Forelimb muscle (tissue), 1 donor: ENCODE measurements at places on chromosomes 4 and X.

DNA sequence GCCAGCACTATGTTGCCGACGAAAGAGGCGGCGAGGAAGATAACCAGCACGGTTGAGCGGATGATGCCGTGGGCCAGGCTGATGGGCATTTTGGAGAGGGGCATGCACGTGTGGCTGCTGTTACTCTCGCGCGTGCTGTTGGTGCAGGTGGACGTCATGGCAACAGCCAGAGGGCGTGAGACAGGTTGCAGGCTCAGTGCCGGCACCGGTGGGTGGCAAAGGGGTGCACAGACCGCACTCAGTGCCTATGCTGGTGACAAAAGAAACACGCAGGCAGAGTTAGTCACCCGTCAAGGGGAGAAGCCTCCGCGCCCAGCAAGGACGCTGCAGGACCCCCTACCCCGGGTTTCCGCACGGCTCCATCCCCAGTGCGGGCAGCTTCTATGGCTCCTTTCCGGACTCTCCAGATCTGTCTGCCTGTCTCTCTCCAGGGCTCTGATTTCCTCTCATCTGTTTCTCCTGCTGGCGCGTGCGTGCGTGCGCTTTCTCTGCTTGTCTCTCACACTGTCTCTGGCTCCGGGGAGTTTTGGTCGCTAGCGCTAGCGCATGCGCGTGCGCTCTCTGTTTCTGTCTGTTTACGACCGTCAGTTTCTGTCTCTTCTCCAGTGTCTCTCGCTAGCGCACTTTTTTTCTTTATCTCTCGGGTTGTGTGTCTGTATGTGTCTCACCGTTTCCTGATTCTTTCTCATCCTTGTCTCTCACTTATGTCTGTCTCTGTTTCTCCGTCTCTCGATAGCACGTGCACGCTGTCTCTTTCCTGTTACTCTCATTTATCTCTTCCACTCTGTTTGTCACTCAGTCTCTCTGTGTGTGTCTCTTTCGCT is 2.1 kb downstream of the GPR101 start:
- DNase-seq: no peak

GRCh38 chr4:87228262-87228860 is 7.9 kb upstream of the KLHL8 start:
- DNase-seq: no peak

DNA sequence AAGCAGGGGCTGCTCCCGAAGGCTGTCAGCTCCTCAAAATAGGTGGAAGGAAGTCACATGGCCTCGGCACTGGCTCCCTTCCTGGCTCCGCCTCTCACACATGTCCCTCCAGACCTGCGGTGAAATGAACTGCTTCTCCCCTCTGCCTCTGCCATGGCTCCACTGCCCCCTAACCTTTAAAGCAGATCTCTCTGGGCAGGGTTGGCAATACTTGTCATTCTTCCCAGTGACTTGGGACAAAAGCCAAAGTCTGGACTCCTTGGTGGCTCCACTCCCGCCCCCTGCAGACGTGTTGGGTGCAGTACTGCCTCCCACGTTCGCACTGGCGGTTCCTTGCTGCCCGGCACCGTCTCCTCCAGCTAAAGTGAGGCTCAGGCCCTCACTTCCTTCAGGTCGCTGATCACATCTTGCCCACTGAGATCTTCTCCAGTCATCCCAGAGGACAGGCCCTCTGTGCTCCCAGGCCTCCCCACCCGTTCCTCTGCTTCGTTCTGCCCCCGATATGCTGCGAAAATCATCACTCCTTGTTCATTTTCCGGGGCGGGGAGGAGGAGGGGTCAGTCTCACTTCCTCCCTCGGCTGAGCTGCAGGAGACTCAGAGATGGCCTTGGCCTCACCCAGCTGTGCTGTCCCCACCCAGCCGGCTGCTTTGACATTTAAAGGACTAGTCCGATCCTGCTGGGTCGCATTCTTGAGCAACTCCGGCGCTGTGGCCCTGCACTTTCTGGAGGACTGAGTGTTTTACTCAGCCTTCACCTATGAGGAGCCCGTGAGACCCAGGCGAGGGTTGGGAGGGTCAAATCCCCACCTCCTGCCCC is 97.4 kb downstream of the PHKA2 start:
- DNase-seq: peak; percentile 29

DNA sequence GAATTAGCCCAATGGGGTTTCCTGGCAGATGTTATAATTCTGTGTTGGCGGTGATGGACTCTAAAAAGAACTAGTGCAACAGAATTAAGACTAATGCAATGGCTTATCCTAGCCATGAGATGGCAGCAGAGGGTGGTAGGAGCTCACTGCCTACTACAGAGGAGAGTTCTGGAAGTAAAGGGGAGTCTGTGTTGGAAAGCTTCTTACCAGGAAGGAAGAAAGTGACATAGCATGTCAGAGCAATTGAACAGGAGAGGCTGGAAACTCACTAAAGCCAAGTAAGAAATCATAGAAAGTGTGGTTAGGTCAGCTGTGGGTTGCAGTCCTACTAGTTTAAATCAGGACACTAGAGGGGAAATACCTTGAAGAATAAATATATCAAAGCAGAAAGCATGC is 6.3 kb upstream of the TRPC5OS start:
- peak; percentile 47 for DNase-seq

DNA sequence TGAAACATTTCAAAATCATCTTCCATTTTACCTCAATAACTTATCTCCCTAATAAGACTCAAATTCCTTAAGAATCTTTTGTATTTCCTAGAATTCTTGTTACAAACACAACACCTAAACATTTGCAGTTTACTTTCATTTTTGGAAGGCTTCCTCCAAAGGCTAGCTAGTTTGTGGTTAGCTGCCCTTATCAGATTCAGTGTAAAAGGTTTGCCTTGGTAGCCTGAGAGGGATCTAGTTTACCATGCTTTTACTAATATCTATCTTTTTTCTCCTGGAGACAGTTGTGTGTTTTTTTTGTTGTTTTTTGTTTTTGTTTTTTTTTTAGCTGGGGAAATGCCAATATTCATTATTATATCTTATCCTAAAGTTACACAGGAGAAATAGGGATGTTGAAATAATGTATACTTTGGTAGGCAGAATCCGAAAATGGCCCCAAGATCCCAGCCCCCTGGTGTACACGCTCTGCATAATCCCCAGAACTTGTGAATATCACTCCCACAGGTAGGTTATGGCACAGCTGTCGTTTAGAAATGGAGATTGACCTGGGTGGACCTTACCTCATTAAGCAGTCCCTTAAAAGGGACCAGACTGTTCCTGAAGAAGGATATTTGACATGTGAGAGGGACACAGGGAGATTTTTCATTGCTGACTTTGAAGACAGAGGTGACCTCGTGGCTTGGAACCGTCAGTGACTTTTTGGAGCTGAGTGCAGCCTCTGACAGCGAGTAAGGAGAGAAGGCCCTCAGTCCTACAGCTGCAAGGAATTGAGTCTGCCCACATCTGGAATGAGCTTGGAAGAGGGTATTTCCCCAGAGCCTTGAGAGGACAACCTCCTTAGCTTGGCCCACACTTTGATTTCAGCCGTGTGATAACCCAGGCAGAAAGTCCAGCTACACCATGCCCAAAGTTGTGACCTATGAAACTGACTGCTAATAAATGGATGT is 33.4 kb downstream of the SEPTIN11 start:
- DNase-seq: no peak

- no peak for DNase-seq
Observed at GRCh38 chrX:31551913-31552312, 480.1 kb upstream of the FTHL17 start.

DNA sequence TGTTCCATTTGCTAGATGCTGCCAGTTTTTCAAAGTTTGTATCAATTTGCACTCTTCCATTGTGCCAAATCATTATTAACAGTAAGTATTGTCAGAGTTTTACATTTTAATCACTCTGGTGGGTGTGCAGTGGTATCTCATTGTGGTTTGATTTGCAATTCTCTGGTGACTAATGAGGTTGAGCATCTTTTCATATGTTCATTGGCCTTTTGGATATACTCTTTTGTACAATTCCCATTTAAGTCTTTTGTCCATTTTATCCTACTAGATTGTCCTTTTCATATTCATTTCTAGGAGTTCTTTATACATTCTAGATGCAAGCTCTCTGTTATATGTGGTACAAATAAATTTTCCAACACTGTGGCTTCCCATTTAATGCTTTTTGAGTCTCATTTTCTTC is 17.4 kb upstream of the ARHGAP36 start:
- DNase-seq: no peak

DNA sequence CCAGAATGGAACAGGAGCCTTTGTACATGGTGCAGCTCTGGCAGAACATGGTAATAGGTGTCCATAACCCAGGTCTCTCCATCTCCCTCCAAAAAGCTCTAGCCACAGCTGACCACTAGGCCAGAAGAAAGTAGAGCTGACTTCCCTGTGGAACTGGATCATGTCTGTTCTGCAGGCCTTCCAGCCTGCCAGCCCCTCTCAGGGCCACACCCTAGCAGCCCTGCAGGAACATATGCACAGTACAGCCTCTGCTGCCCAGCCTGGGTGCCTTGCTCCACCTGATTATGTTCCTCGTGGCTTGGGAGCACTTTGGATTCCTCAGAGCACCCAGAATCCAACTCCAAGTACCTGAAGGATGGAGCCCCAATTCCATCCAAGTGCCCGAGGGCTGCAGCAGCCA is 12.0 kb downstream of the NDST3 start:
- DNase-seq: no peak

GRCh38 chrX:69285401-69285877 is 120.2 kb upstream of the PJA1 start:
- DNase-seq: no peak

DNA sequence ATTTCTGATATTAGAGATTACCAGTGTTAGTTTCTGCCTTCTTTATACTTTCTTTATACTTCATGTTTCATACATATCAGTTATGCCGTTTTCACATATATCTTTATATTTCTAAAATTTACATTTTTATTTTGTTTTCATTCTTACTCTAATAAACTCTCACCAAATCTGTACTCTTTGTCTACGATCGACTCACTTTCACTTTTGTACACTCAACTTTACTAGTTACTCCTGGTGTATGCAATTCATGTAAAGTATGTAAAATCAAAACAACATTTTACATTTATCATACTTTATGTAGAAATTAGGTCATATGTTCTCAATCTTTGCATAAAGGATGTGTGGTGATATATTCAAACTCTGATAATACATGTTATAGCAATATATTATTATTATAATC is 59.9 kb downstream of the UGT2A3 start:
- no peak for DNase-seq

DNA sequence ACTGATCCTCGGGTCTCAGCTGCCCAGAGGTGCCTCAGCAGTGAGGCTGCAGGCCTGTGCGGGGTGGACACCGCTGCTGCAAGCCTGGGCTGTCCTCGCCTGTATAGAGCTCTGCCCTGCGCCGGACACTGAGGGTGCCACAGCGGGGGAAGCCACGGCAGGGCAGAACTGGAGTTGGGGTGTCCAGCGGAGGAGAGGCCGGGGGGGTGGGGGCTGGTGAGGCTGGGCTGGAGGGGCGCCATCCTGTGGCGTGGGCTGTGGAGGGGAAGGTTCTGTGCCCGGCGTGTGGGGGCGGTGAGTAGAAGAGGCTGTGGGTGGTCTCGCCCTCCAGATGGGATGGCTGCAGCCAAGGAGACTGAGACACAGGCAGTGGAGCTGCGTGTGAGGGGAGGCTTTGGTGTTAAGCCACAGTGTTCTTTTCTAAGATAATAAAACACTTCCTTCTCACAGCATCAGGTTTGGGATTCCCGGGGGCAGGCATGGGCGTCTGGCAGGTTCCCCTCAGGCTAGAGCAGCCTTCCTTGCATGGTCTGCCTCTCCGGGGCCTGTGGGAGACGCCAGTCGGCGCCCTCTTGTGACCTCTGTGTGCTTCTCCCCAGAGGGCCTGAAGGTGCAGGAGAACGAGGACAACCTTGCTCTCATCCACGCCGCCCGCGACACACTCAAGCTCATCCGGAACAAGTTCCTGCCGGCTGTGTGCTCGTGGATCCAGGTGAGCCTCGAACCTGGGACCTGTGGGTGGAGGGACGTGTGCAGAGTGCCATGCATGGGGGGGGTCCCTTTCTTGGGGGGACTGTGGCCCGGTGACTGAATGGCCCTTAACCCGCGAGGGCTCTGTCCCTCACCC is 7.4 kb downstream of the UVSSA start:
- no peak for DNase-seq

DNA sequence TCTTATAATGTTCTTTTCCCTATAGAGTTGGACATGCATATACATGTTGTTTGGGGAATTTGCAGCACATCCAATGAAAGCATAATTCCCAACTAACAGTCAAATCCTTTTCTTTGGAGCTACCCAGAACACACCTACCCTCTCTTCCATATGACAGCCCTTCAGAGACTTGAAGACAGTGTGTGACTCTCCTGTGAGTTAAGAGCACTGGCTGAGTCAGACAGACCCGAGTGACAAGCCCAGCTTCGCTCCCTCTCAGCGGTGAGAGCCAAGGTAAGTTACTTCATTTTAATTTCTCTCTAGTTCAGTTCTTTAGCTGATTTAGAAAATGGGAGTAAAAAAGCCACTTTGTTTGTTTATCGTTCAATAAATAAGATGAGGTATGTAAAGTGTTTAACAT is 86.3 kb downstream of the RTL9 start:
- no peak for DNase-seq

- no peak for DNase-seq
Observed at GRCh38 chr4:185656467-185656931, 121.2 kb upstream of the PDLIM3 start.

- DNase-seq: no peak
Observed at GRCh38 chr4:145799223-145799622, 119.3 kb downstream of the C4orf51 start.

GRCh38 chrX:150355913-150356312 is 7.2 kb upstream of the MAMLD1 start:
- DNase-seq: no peak

DNA sequence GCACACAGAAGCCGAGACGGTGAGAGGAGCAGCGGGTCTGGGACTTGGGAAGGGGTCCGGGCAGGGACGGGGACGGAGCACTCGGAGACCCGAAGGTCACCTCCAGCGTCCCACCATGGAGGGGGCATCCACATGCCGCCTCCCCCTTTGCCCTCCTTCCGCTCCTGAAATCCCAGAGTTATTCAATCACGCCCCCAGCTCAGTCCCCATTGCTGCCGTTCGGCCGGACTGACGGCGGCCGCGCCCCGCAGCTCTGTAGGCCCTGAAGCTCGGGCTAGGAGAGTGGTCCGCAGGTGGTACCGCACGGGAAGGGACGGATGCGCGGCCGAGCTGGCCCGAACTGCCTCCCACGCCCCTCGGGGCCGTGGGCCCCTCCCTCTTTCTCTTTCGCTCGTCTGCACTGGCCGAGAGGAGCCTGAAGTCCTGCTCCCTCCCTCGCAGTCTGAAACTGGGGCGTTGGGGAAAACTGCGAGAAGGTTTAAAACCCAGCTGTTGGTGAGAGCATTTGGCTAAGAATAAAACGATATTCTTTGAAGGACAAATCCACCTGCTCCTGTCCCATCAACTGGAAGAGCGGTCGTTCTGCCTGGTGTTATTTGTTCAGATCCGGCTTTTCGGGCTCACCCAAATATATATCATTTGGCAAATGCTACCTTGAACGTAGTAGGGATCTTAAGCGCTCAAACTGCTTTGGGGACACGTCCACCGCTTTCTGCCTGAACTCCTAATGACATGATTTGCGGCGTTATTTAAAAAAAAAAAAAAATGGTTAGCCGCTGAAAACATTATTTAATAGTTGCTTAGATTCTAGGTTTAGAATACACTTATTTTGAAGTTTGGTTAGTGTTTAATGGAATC is 719 bp downstream of the USO1 start:
- peak; percentile 65 for DNase-seq
